ENCODE measurements at places on chromosomes 1 and 21. TPM values are rescaled to one million over a fixed set of nuclear protein-coding genes. Genes with fewer than 3 reads are reported as not detected.

Gene FGR
- total RNA-seq, result 1.5 TPM

Gene ADCY10
- total RNA-seq, result not detected

Gene CHAF1B
- total RNA-seq, result 2.3 TPM

Gene KPRP
- not detected for total RNA-seq

Gene MROH9
- not detected for total RNA-seq

Gene DYRK1A
- 73.2 TPM for total RNA-seq

Gene CDC42BPA
- total RNA-seq, result 60.6 TPM

Gene TAS1R1
- not detected for total RNA-seq

Gene CCDC185
- total RNA-seq, result not detected

Gene THEMIS2
- 3.5 TPM for total RNA-seq

Gene SPRR1A
- 5.2 TPM for total RNA-seq

Gene HMCN1
- 6.4 TPM for total RNA-seq

Gene AMY1B
- not detected for total RNA-seq

Gene GPR52
- 3.2 TPM for total RNA-seq

Gene TNFAIP8L2
- total RNA-seq, result not detected

Gene KCNJ15
- total RNA-seq, result 0.83 TPM

Gene IFNLR1
- 7.8 TPM for total RNA-seq

Gene SPRR2E
- not detected for total RNA-seq

Data from mammary epithelial cell (primary cell).